DMS 273 treated with DMSO at 0.1 percent for 48 hours (cell line): ENCODE measurements at places on chromosomes 4 and X.

GRCh38 chr4:95833711-95834194 lies 6.1 kb upstream of the PDHA2 start:
- DNase-seq, result no peak

DNA sequence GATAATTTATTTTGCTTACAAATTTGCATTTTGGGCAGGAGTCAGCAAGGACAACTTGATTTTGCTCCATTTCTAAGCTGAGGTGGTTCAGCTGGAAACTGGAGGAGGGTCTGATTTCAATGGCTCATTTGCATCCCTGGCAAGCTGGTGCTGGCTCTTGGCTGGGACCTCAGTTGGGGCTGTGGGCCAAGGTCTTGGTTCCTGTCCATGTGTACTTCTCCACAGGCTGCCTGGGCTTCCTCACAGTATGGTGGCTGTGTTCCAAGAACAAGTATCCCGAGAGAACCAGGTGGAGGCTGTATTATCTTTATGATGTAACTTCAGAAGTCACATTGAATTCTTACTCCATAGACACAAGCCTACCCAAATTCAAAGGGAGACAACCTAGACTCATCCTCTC lies 77.0 kb upstream of the STX18 start:
- peak; percentile 64 for DNase-seq

GRCh38 chrX:103565197-103565596 lies 20.1 kb upstream of the TCEAL4 start:
- DNase-seq, result no peak

DNA sequence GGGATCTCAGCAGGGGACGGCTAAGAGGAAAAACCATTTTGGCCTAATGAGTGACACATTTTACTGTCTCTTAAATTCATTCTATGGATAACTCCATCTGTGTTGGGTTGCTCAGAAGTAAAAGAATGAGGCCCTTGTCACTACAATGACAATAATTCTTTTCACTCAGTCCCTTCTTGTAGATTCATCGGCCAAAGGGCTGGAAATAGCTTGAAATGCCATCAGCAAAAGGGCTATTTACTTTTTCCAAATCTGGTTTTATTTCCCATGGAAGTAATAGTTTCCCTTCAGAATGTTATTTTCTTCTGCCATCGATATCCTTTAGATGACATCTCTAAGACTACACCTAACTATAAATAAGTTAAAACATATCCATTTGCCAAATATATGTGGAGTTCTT lies 7.4 kb downstream of the MEPE start:
- DNase-seq, result no peak

DNA sequence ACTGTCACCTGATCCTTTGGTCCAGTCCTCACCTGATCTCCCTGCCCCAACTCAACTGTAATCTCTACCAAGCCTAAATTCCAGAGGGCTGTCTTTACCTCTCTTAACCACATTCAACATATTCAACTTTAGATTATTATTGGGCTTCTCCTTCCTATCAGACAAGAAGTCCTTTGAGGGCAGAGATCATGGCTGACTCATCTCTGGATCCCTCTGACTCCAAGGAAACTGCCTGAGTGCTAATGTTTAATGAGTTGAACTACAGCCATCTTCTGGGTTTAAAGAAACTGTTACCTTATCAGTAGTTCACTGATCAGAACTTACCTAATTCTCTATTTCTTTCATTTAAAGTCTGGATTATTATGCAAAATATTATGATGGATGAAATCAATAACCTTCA lies 135.7 kb downstream of the GPC3 start:
- DNase-seq, result no peak

DNA sequence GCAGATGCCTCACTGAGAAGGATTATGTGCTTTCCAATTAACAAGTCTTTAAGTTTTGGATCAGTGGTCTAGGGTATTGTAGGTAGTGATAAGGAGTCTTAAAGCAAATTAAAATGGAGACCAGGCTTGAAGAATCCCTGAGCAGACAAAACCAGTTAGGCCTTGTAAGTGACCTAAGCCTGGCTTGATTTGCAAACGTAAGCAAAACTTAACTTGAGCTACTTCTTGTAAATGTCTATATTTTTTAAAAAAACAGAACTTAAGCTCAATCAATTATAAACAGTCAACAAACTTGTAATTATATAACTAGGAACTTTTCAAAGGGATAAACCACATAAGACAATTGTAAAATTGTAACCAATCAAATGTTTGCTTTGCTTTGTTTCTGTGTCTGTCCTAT lies 72.7 kb upstream of the NALF2 start:
- DNase-seq, result no peak

DNA sequence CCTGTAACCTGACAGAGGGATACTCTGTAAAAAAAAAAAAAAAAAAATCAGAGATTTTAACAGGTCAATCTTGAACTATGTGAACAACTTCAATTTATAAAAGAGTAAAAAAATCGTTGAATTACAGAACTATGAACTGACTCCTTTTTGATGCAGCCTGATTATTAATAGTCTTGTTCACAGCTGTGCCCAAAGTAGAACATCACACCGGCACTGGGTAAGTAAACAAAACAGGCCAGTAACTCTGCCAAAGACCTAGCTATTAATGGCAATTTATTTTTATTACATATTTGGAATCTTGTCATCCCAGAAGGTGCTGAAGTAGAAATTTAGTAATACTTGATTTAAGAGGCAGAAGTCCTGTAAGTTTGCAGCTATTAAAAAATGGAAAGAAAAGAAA lies 31.4 kb downstream of the CPE start:
- no peak for DNase-seq

DNA sequence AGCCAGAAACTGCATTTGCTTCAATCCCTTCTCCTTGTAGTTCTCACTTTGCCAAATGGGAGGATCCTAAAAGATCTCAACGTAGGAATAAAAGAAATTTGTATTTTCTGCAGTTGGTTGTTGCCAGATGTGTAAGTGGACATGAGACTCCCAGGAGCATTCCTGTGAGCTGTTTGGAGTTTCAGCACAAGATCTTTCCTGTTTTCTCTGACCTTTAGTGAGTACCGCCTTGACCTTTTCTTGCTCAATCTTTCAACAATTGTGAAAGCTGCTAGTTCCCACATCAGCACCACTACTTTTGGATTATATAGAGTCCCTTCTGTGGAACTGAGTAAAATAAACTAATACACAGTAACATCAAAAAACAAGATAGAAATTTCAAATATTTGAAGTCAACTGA lies 683.8 kb upstream of the PABPC4L start:
- DNase-seq, result no peak

DNA sequence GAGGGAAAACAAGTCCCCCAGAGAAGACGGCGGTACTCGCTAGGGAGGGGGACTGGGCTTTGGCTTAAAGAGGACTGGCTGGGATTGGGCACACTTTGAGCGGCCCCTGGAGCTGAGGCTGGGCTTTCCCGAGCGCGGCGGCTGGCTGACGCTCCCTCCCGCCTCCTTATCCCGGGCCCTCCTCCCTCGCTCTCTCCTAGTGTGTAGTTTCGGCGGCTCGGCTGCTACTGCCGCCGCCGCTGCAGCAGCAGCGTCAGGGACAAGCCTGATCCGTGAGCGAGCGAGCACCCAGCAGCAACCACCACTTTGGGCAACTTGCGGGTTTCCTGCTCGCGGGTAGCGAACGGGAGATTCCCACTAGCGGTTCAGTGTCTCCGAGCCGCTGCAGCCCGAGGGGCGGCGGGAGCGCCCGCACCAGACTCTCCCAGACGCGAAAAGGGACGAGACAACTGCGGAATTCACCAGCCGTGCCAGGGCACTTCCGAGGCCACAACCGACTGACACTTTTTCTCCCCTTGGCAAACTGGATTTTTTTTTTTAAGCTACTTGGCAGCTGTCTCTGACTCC lies 632 bp upstream of the PCDH7 start:
- no peak for DNase-seq

- DNase-seq, result no peak
Measured at GRCh38 chrX:135010921-135011320, 11.4 kb downstream of the RTL8B start.

- no peak for DNase-seq
Measured at GRCh38 chr4:139599594-139600374, 43.8 kb upstream of the SETD7 start.

DNA sequence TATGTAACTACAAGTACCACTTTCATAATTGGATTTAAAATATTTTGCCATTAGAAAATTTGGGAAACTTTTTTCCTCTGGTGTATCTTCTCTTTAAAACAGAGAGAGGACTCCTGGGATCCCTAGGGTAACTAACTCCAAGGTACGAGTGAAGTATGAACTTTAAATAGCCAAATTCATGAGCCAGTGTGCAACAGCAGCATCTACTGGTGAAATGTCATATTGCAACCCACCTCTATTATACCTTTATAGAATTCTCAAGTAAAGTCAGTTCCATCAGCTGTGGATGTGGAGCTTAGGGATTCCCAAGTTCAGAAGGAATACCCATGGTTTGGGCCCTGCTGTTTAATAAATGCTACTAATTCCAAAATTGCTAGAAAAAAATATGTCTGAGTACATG lies 282.7 kb upstream of the TAPT1 start:
- no peak for DNase-seq

DNA sequence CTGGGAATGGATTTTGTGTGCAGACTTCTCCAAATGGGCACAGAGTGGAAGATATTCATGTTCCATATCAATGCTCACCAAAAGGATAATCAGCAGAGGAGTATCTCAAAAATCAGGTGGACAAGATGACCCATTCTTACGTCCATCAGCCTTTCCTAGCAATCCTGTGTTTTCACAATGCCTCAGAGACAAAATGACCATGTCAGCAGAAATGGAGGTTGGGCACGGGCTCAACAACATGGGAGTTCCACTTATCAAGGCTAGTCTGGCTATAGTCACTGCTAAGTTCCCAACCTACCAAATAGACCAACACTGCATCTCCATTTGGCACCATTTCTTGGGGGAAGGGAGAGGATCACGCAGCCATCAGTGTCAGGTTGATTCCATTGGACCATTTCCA lies 179.0 kb downstream of the COX7B2 start:
- DNase-seq, result no peak

- DNase-seq, result peak; percentile 65
Measured at GRCh38 chr4:52837716-52838558, 24.2 kb upstream of the RASL11B start.

- no peak for DNase-seq
Measured at GRCh38 chr4:110854021-110854678, 231.3 kb upstream of the PITX2 start.

GRCh38 chr4:4248885-4249203 lies 821 bp upstream of the TMEM128 start:
- no peak for DNase-seq

- DNase-seq, result no peak
Measured at GRCh38 chr4:87042986-87043820, 108.4 kb downstream of the AFF1 start.

GRCh38 chrX:108731153-108731552 lies 5.2 kb downstream of the IRS4 start:
- DNase-seq, result no peak

DNA sequence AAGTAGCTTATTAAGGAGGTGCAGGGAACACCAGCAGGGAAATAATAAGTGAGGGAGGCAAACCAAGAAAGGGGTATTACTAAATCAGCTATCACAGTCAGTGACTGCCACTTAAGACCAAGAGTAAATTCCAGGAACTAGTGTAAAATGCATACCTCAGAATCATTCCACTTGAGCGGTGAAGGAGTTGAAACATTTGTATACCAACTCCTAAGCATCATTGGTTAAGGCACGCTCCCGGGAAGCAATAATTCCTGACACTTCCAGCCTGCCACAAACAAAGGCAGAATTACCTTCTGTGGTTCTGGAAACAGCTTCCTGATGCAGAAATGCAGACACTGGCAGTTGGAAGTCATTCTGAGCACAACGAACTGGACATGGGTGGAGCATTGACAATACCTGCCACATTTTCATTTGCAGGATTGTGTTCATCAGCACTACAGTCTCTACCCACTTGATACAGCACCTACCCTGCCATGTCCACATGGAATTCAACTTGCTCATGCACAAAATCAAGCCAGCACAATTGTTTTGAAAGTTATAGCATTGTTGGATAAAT lies 82.1 kb downstream of the PPP1R2C start:
- DNase-seq, result no peak

GRCh38 chr4:8639021-8639420 lies 46.5 kb downstream of the CPZ start:
- DNase-seq, result no peak

GRCh38 chr4:36288731-36289426 lies 7.5 kb downstream of the DTHD1 start:
- DNase-seq, result no peak

- DNase-seq, result no peak
Measured at GRCh38 chr4:16869594-16870245, 28.7 kb downstream of the LDB2 start.

DNA sequence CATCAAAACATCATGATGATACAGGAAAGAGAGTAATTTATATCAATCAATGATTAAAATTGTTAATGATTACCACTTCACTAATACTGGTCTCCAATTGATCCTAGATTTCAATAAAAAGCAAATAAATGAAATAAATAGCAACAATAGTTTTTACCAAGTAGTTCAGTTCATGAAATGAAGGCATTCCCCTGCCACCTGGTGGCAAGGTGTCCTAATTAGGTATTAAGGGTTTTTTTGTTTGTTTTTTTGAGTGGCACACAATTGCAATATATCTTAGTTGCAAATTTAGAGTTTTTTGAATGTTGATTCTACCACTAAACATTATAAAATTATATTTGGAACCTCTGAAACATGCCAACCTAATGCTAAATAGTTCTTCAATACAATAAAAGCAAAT lies 157.4 kb upstream of the PDE5A start:
- no peak for DNase-seq

- no peak for DNase-seq
Measured at GRCh38 chr4:7055111-7055989, 12.2 kb downstream of the TADA2B start.

DNA sequence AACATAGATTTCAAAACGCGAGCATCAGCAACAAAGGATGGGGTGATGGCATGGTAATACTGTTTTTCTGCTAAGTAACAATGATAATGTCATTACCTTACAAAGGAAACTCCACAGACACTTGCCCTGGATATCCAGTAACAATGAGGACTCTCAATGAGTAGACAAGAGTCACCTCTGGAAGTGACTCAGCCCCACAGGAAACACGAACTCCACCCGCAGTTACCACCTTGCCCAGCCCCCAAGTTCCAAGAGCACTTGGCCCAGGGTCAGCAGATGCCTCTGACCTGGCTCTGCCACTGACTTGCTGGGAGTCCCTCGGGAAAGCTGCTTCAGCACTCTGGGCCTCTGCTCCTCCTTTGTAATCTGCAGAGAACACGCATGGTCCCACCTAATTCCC lies 110.3 kb upstream of the MAP3K15 start:
- DNase-seq, result no peak
